Esophagus squamous epithelium (tissue), 5 donors: ENCODE measurements at places on chromosomes 7 and 10.

GRCh38 chr7:106871793-106872571 lies 6.9 kb downstream of the PIK3CG start:
- DNase-seq, result no peak

- no peak for DNase-seq
These were observed 515.9 kb downstream of the PARD3 start for GRCh38 chr10:34299105-34299611.

DNA sequence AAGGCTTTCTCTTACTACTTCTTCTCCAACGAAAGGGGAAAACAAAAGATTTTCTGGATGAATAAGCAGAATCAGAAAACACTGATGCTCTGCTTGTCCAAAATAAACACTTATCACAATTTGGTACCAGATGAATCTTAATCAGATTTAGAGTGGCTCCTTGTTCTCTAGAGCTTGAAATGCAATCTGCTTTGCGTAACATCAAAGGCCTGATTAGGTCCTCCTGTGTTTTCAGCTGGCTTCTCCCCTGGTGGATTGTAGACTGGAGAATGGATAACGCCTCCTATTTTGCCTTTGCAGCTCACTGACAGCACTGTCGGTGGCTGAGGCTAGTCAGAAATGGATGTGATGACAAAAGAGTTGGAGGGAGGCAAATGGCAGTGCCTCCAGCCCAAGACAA lies 91.2 kb downstream of the FAM13C start:
- DNase-seq, result no peak

- no peak for DNase-seq
These were observed 12.1 kb downstream of the PDZD7 start for GRCh38 chr10:101018600-101019439.

- DNase-seq, result no peak
These were observed 191.3 kb upstream of the KLF14 start for GRCh38 chr7:130925136-130925794.

DNA sequence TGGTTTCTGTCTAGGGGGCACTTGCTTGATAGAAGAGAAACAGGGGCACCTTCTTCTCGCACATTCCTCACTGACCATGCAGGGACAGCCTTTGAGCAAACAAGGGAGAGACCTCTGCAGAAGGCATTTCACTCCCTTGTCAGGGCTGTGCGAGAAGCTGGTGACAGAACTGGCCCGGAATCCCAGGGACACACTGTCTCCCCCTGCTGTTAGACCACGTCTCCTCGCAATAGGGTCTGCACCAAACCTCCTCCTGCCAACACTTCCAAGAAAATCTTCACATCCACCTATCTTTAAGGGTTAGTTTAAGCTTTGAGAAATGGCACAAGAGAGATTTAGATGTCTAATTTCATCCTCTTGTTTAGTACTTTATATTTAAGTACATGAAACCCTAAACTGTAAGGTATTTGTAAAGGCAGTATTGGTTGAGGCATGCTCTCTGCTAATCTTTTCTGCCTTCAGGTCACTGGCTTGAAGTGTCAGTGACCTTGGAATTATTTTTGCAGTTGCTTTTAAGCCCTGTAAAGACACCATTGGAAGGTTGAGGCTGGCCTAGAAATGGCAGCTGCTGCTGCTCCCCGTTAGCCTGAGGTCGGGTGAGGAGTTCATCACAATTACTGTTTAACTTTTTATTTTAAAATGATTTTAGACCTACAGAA lies 37.0 kb downstream of the RBM20 start:
- DNase-seq, result no peak

DNA sequence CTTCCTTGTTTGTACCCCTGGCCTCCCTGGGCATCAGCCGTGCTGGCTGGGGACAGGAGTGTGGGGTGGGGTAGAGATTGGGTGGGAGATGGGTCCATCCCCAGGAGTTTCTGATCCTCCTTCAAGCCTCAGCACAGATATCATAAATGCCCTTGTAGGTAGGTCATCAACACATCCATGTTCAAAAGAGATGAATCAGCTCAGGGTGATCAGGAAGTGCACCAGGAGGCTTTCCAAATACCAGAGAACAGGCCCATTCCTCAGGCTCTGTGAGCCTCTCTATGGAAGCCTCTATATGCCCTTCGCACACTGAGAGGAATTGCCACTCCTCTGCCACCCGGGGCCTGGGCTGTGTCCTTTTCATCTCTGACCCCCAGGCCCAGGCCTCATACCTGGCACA lies 31.9 kb upstream of the ADCYAP1R1 start:
- DNase-seq, result no peak

- no peak for DNase-seq
These were observed 386.6 kb upstream of the POM121L12 start for GRCh38 chr7:52648872-52649271.

DNA sequence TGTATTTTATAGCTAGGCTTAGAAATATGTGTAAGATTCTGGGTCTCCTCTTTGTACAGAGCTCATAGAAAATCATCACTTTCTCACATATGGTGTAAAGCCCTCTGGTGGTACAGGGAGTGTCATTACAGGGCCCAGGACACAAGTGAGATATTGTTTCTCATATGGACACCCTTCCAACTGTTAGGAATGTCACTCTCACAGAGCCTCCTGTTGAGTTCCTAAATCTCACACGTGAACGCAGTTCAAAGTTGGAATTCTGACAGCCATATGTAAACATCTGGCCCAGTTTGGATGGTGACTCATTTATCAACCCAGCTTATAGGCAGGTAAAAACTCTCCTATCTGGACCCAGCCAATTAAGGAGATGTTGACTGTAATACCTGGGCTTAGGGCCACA lies 35.4 kb upstream of the ZNF107 start:
- DNase-seq, result no peak

- no peak for DNase-seq
These were observed 85.4 kb downstream of the CCNY start for GRCh38 chr10:35421553-35422178.

- DNase-seq, result no peak
These were observed 138.9 kb downstream of the EGFR start for GRCh38 chr7:55157764-55158105.

- no peak for DNase-seq
These were observed 16.7 kb upstream of the FZD1 start for GRCh38 chr7:91247500-91247899.

- no peak for DNase-seq
These were observed 59.0 kb downstream of the YKT6 start for GRCh38 chr7:44259547-44260457.

DNA sequence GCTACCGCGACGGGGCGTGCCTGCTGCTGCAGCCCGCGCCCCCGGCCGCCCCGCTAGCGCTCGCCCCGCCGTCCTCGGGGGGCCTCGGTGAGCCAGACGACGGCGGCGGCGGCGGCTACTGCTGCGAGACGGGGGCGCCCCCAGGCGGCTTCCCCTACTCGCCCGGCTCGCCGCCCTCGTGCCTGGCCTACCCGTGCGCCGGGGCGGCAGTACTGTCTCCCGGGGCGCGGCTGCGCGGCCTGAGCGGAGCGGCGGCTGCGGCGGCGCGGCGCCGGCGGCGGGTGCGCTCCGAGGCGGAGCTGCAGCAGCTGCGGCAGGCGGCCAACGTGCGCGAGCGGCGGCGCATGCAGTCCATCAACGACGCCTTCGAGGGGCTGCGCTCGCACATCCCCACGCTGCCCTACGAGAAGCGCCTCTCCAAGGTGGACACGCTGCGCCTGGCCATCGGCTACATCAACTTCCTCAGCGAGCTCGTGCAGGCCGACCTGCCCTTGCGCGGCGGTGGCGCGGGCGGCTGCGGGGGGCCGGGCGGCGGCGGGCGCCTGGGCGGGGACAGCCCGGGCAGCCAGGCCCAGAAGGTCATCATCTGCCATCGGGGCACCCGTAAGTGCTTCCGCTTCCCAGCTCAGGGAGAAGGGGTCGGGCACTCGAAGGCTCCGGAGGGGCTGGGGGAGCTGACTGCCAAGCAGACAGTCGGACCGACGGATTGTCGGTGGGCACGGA lies 761 bp downstream of the PTF1A start:
- no peak for DNase-seq
